ENCODE measurements at places on chromosomes 3 and 15.
A peak's percentile ranks its signal among the peaks of the same experiment; 100 is the strongest.

DNA sequence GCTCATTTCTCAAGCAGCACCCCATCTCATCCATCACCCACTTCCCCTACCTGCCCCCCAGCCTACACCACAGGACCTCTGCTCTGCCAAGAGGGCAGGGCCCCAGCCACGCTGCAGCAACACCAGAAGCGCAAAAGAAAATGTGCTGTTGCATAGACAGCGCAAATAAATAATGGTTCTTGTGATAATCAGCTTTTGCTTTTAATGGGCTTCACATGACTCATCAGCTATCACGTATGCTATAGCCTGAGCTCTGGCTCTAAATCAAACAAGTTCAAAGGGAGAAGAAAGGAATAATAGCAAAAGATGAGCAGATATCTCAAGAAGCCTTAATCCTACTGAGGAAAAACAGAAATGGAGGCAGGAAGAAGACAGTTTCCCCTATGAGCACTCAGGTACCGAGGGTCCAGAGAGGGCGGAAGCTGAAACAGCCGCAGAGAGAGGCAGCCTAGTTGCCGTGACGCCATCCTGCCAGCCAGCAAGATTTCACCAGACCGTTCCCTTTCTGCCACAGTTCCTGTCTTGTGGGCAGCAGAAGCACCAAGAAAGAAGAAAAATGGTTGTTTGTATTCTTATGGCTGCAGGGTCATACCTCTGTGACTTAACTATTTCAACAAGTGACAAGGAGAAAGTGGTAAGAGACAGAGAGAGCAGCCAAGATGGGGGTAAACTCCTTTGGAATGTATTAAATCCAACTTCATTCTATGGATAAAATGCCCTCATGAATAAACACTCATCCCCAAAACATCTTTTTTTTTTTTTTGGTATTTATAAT, 22.0 kb downstream of the RAB27A start:
- DNase-seq, result peak; percentile 49

GRCh38 chr15:70038730-70039392, 58.9 kb downstream of the TLE3 start:
- no peak for DNase-seq

GRCh38 chr3:40057077-40057476, 247.7 kb downstream of the MYRIP start:
- no peak for DNase-seq

DNA sequence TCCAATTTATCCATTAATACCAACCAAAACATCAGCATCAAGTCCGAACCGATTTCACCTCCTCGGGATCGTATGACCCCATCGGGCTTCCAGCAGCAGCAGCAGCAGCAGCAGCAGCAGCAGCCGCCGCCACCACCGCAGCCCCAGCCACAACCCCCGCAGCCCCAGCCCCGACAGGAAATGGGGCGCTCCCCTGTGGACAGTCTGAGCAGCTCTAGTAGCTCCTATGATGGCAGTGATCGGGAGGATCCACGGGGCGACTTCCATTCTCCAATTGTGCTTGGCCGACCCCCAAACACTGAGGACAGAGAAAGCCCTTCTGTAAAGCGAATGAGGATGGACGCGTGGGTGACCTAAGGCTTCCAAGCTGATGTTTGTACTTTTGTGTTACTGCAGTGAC, 20.8 kb downstream of the LYSMD4 start:
- no peak for DNase-seq

DNA sequence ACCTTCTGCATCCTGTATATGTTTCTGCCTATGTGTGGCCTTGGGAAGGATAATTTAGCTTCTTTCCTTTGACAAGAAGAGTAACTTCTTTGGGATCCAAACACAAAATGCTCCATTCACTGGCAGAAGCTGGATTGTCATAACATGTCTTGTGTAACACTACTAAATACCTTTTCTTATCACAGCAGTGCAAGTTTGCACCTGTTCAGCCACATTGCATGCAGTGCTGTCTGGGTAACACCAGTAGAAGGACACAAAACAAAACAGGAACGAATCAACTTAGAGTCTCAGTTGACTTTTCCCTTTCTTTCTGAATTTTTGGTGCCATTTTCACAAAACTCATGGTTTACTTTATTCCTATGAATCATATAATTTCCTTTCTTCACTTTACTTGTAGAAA, 43.6 kb upstream of the TNIK start:
- DNase-seq, result no peak

DNA sequence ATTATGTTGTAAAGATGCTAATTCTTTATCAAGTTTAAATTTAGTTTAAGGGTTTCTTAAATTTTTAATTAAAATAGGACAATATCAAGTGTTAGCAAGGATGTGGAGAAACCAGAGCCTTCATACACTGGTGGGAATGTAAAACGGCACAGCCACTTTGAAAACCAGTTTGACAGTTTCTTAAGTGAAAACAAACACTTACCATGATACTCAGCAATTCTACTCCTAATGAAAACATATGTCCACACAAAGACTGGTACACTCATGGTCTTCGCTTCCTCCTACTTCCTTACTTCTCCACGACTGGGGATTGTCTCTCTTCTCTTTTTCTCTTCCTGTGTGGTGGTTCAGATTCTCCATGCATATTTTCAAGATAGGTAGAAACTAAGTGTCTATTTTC, 9.2 kb downstream of the SKIC8 start:
- no peak for DNase-seq

- DNase-seq, result no peak
These were observed 20.2 kb upstream of the GPX1 start for GRCh38 chr3:49378249-49378895.

DNA sequence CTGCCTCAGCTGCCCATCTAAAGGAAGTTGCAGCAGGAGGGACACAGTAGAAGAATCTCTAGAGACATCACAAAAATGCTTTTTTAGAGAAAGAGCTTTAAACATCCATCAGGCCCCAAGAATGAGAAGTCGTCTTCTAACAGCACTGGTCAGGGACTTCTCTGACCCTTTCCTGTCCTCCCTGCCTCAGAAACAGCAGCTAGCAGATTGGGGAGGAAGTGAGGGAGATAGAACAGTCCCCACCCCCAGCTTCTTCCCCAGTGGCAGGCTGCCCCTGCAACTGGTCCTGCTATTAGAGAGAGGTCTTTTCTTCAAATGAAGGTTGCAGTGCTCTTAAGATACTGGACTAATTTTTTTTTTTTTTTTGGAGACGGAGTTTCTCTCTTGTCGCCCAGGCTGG, 55.1 kb downstream of the PDE8A start:
- DNase-seq, result no peak

DNA sequence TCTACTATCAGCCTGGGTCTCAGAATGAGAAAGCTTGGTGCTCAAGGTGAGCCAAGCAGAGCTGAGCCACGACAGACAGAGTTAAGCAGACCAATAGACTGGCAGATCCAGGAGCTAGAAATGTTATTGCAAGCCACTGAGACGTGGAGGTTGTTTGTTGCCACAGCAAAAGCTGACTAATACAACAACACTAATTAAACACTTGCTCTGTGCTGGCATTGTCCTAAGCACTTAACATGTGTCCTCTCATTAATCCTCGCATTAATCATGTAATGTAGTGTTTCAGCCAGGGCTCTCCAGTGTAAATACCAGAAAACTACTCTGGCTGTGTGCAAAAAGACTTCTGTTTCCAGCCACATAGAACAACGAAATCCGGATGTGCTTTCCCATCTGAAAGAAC, 11.6 kb upstream of the SPSB4 start:
- DNase-seq, result no peak

DNA sequence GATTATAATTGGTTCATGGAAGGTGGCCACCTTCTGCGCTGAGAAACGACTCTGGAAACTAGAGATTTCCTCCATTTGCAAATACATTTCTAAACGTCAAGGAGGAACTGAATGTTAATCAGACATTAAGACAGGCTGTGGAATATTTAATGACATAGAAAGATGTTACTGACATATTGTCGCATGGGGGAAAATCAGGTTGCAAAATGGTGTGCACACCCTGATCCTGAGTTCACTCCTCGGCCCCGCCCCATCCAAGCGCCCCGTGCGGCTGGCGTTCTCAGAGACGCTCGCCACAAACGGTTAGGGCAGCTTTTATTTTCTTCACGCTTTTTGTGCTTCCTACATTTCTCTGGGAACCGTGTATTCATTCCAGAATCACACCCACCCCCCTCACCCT, 10.7 kb downstream of the H1-8 start:
- DNase-seq, result no peak

DNA sequence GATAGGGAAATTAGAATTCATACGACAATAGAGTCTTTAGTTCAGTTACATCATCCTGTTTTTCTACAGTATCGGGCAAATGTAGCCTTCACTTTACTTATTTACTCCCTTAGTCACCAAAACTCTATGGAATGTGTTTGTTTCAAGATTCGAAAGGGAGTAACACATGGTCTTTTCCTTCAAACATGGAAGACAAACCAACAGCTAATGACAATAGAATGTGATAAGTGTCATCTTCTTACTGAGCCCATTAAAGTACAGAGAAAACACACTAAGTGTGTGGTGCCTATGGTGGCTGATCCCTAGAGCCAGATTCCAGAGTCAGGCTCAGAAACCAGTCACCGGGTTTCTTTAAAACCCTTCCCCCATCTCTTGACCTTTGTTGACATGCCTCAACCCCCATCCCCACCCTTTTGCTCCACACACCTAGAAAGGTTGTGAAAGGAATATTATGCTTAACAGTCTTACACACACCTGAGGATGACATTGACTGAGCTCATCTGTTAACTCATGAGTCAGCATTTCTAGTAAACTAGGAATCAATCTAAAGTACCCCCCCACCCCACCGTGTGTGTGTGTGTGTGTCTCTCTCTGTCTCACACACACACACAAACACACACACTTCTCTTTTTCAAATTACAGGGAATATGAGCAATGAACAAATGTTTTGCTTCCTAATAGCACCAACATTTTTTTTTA, 549.6 kb upstream of the CCDC54 start:
- no peak for DNase-seq

- DNase-seq, result no peak
These were observed 11.0 kb upstream of the FBLN2 start for GRCh38 chr3:13537909-13538296.

Measured in activated T-helper 1 cell treated with anti-CD3 and anti-CD28 coated beads, Interleukin-2, amount 50 U/mL, for 16 hours (primary cell).